Calu3 (cell line): ENCODE measurements at places on chromosomes 11 and 22. TPM values are rescaled to one million over a fixed set of nuclear protein-coding genes. Genes with fewer than 3 reads are reported as not detected.
A peak's percentile ranks its signal among the peaks of the same experiment; 100 is the strongest.

- peak overlapping the region; percentile 88 for H3K27ac ChIP-seq
- peaks cover 46% of the 10 kb centered on the region for H3K4me1 ChIP-seq
- H3K36me3 ChIP-seq: peaks cover 17% of the 10 kb centered on the region
- H3K27me3 ChIP-seq: no peaks in the 10 kb centered on the region
- peak overlapping the region; percentile 35 for H3K4me3 ChIP-seq
Measured at GRCh38 chr11:36149538-36150242, 139.5 kb downstream of the COMMD9 start.

DNA sequence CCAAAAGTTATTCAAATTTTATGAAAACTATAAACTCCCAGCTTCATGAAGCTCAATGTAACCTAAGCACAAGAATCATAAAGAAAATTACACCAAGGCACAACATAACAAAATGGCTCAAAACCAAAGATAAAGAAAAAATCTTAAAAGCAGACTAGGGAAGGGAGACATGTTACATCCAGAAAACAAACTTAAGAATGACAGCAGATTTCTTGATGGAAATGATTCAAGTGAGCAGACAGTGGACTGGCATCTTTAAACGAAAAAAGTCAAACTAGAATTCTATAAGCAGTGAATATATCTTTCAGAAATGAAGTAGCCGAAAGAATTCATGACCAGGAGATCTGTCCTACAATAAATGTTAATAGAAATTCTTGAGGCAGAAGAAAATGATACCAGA lies 75.6 kb downstream of the SHANK2 start:
- peaks cover 9% of the 10 kb centered on the region for H3K36me3 ChIP-seq
- peaks cover 23% of the 10 kb centered on the region for H3K4me1 ChIP-seq
- H3K27ac ChIP-seq: no peak overlapping the region
- H3K27me3 ChIP-seq: no peaks in the 10 kb centered on the region
- no peak overlapping the region for H3K4me3 ChIP-seq

- H3K4me3 ChIP-seq: no peak overlapping the region
- H3K27me3 ChIP-seq: no peaks in the 10 kb centered on the region
- no peak for DNase-seq
- H3K27ac ChIP-seq: no peak overlapping the region
- no peaks in the 10 kb centered on the region for H3K4me1 ChIP-seq
- H3K36me3 ChIP-seq: peaks cover 53% of the 10 kb centered on the region
Measured at GRCh38 chr22:50226063-50226874, 18.6 kb downstream of the TUBGCP6 start.

GRCh38 chr11:12109591-12110196 lies 696 bp upstream of the MICAL2 start:
- peak overlapping the region; percentile 85 for H3K4me3 ChIP-seq
- H3K4me1 ChIP-seq: peaks cover 42% of the 10 kb centered on the region
- H3K36me3 ChIP-seq: peaks cover 35% of the 10 kb centered on the region
- H3K27ac ChIP-seq: peak overlapping the region; percentile 77

DEPDC7 gene
- 1.2 and 1.6 TPM in 2 replicates for total RNA-seq

DNA sequence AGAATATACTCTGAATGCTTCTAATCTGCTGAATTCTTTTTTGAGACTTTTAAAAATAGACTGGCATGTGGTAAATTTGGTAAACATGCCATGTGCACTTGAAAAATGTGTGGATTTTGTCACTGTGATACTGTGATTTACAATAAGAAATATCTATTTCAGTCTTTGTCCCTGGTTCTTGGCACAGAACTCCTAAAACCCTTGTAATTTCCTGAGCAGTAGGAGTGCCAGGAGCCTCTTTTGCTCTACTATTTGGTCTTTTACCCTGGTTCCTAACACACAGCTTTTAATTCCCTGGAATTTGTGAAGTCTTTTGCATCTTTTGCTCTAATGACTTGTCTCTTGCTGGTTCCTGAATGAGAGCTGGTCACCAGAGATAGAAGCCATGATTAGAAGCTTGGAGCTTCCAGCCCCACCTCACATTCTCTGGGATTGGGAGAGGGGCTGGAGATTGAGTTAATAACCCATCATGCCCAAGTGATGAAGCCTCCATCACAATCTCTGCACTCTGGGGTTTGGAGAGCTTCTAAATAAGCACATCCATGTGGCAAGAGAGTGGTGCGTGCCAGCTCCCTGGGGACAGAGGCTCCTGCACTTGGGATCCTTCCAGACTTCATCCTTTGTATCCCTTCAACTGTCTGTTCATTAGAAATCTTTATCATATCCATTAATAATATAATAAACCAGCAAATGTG lies 27.2 kb upstream of the SYT13 start:
- no peaks in the 10 kb centered on the region for H3K4me1 ChIP-seq
- no peak overlapping the region for H3K27ac ChIP-seq
- no peak overlapping the region for H3K4me3 ChIP-seq
- peaks cover 51% of the 10 kb centered on the region for H3K27me3 ChIP-seq

SMC1B gene
- total RNA-seq: not detected in 2 replicates

DNA sequence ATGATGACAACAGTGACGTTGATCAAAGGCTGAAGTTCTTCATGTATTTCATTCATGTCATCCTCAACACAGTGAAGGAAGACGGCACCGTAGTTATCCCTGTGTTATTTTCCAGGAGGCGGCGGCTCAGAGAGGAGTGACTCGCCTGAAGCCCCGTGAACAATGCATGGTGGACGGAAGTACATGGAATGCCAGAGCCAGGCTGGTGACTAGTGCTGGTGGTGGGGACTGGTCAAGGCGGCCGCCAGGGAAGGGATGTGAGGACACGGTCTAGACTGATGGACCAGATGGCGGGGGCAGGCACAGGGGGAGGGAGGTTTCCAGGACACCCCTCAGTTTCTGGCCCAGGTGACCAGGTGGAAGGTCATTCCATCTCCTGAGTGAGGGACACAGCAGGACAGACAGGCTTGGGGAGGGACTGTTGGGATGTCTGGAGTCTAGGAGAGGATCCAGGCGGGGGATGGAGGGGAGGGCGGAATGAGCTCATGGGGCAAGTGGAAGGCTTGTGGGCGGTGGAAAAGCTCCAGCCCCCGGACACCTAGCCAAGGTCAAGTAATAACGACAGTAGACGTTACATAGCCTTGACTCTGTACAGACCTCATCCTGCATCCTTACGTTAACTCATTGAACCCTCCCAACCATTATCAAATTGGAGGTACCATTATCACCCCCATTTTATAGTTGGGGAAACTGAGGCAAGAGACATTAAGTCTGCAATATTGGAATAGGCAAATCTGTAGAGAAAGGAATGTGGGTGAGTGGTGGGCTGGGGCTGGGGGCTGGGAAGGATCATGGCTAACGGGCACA lies 16.0 kb upstream of the PICK1 start:
- H3K4me1 ChIP-seq: no peaks in the 10 kb centered on the region
- H3K27me3 ChIP-seq: peaks cover 29% of the 10 kb centered on the region
- H3K36me3 ChIP-seq: no peaks in the 10 kb centered on the region
- H3K27ac ChIP-seq: no peak overlapping the region

- no peaks in the 10 kb centered on the region for H3K4me1 ChIP-seq
- H3K27ac ChIP-seq: no peak overlapping the region
- H3K4me3 ChIP-seq: no peak overlapping the region
- peaks cover 89% of the 10 kb centered on the region for H3K27me3 ChIP-seq
- no peaks in the 10 kb centered on the region for H3K36me3 ChIP-seq
Measured at GRCh38 chr11:116580799-116581198, 192.0 kb downstream of the BUD13 start.

GRCh38 chr22:24102366-24103200 lies 78.7 kb upstream of the SUSD2 start:
- no peaks in the 10 kb centered on the region for H3K4me1 ChIP-seq
- H3K36me3 ChIP-seq: peaks cover 5% of the 10 kb centered on the region
- no peak overlapping the region for H3K27ac ChIP-seq
- no peak overlapping the region for H3K4me3 ChIP-seq
- no peak for DNase-seq
- H3K27me3 ChIP-seq: no peaks in the 10 kb centered on the region

GRCh38 chr11:81995889-81996288 lies 737.8 kb downstream of the FAM181B start:
- no peaks in the 10 kb centered on the region for H3K36me3 ChIP-seq
- DNase-seq: no peak
- no peak overlapping the region for H3K4me3 ChIP-seq

MYOD1 gene
- total RNA-seq: not detected in 2 replicates

GRCh38 chr11:35815556-35816315 lies 128.1 kb upstream of the LDLRAD3 start:
- no peak for DNase-seq
- H3K4me3 ChIP-seq: no peak overlapping the region
- H3K27me3 ChIP-seq: no peaks in the 10 kb centered on the region
- H3K4me1 ChIP-seq: no peaks in the 10 kb centered on the region
- H3K27ac ChIP-seq: no peak overlapping the region
- peaks cover 5% of the 10 kb centered on the region for H3K36me3 ChIP-seq

DNA sequence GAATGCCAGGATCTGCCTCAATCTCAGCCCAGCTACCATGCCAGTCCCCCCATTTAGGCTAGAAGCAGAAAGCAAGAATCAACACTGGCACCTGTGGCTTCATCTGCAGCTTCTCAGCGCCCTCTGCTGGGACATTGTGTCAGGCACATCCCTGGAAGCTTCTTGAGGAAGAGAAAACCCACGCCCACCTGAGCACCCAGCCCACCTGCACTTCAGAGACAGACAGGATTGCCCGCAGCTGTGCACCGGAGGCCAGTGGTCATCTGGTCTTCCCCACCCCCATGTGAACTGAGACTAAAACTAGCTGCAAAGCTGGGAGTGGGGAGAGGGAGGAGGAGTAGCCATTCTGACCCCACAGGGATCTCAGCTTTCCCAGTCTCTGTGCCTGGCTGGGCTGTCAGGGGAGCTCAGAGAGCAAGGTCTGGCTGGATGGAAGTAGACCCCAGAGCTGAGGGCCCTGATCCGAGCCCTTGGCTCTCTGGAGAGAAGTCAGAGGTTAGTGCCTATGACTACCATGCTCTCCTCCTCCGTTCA lies 66.8 kb downstream of the FEZ1 start:
- no peak overlapping the region for H3K27ac ChIP-seq
- H3K36me3 ChIP-seq: no peaks in the 10 kb centered on the region
- no peak overlapping the region for H3K4me3 ChIP-seq
- H3K4me1 ChIP-seq: no peaks in the 10 kb centered on the region

- no peak overlapping the region for H3K27ac ChIP-seq
- no peaks in the 10 kb centered on the region for H3K27me3 ChIP-seq
- no peaks in the 10 kb centered on the region for H3K36me3 ChIP-seq
- H3K4me3 ChIP-seq: no peak overlapping the region
- DNase-seq: no peak
Measured at GRCh38 chr11:128604723-128605122, 17.4 kb upstream of the ETS1 start.

DNA sequence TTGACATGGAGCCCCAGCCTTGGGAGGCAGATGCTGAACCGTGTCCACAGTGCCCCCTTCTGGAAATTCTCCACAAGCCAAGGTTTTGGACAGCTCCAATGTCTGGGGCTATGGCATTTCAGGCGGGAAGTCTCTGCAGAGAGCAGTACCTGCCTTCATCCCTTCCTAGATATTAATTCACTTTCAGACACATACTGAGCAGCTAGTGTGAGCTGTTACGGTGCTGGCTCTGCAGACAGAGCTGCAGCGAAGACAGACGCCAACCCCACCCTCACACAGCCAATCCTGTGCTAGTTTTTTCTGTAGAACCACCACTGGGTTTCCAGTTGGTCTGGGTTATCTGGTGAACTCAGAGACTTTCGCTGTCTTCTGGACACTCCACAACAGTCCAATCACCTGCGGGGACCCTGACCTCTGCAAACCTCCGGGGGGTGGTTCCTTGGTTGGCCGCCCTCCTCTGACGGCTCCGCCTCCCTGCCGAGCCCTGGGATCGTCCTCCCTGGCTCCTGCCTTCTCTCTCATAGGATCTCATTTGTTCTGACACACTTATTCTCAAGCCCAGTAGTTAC lies 9.1 kb downstream of the LMF2 start:
- H3K4me1 ChIP-seq: peaks cover 32% of the 10 kb centered on the region
- H3K4me3 ChIP-seq: peak overlapping the region; percentile 48
- no peak overlapping the region for H3K27ac ChIP-seq
- H3K36me3 ChIP-seq: peaks cover 4% of the 10 kb centered on the region

GRCh38 chr11:107655602-107656001 lies 56.3 kb downstream of the SLN start:
- no peaks in the 10 kb centered on the region for H3K4me1 ChIP-seq
- H3K27ac ChIP-seq: no peak overlapping the region
- no peaks in the 10 kb centered on the region for H3K36me3 ChIP-seq
- H3K27me3 ChIP-seq: peaks cover 17% of the 10 kb centered on the region

DNA sequence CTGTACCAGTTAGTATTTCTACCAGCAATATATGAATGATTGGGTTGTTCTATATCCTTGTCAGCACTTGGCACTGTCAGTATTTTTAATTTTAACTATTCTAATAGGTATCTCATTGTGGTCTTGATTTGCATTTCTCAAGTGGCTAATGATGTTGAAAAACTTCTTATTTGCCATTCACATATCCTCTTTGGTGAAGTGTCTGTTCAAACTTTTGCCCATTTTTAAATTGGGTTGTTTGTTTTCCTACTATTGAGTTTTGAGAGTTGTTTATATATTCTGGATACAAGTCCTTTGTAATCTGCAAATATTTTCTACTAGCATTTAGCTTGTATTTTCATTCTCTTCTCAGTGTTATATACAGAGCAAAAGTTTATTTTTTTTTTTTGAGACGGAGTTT lies 82.1 kb downstream of the CSTPP1 start:
- H3K4me3 ChIP-seq: no peak overlapping the region
- no peaks in the 10 kb centered on the region for H3K36me3 ChIP-seq

- peaks cover 46% of the 10 kb centered on the region for H3K4me1 ChIP-seq
- peaks cover 54% of the 10 kb centered on the region for H3K36me3 ChIP-seq
- H3K27me3 ChIP-seq: no peaks in the 10 kb centered on the region
Measured at GRCh38 chr11:65903068-65903481, 2.9 kb upstream of the FOSL1 start.

DNA sequence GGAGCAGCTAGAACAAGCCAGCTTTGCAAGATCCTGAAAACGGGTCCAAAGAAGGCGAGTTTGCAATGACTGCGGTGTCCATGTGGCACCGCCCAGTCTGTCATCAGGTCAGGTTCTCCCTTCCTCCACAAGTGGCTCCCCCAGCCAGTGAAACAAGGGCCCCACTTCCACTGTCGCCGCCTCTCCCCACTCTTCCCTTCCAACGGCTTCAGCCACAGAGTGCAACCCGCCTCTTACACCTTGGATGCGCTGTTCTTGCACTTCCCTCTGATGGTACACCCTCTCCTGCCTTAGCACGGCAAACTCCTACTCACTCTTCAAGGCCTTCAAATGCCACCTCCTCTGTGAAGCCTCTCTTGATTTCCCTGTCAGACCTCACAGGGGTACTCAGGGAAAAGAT lies 10.8 kb upstream of the TCF20 start:
- no peak overlapping the region for H3K27ac ChIP-seq
- no peak for DNase-seq
- H3K4me1 ChIP-seq: no peaks in the 10 kb centered on the region
- H3K4me3 ChIP-seq: no peak overlapping the region

GRCh38 chr11:73258104-73259035 lies 13.8 kb upstream of the P2RY6 start:
- no peak overlapping the region for H3K4me3 ChIP-seq
- peaks cover 11% of the 10 kb centered on the region for H3K4me1 ChIP-seq
- no peaks in the 10 kb centered on the region for H3K36me3 ChIP-seq
- H3K27me3 ChIP-seq: peaks cover 16% of the 10 kb centered on the region
- no peak for DNase-seq
- no peak overlapping the region for H3K27ac ChIP-seq

KCNJ1 gene
- 0.17 TPM in 1 of 2 replicates, not detected in the other for total RNA-seq

RIMBP3C gene
- 0.17 TPM in 1 of 2 replicates, not detected in the other for total RNA-seq

GRCh38 chr22:37634417-37634924 lies 5.0 kb upstream of the SH3BP1 start:
- H3K27me3 ChIP-seq: no peaks in the 10 kb centered on the region
- no peak overlapping the region for H3K27ac ChIP-seq
- no peak overlapping the region for H3K4me3 ChIP-seq
- peaks cover 9% of the 10 kb centered on the region for H3K4me1 ChIP-seq
- peaks cover 46% of the 10 kb centered on the region for H3K36me3 ChIP-seq

GRCh38 chr22:19058713-19059451 lies 63.3 kb downstream of the DGCR2 start:
- H3K27ac ChIP-seq: no peak overlapping the region
- peaks cover 18% of the 10 kb centered on the region for H3K36me3 ChIP-seq
- no peaks in the 10 kb centered on the region for H3K4me1 ChIP-seq
- DNase-seq: no peak
- H3K27me3 ChIP-seq: no peaks in the 10 kb centered on the region
